HepG2 (cell line): ENCODE measurements at places on chromosomes 1 and 21.

DNA sequence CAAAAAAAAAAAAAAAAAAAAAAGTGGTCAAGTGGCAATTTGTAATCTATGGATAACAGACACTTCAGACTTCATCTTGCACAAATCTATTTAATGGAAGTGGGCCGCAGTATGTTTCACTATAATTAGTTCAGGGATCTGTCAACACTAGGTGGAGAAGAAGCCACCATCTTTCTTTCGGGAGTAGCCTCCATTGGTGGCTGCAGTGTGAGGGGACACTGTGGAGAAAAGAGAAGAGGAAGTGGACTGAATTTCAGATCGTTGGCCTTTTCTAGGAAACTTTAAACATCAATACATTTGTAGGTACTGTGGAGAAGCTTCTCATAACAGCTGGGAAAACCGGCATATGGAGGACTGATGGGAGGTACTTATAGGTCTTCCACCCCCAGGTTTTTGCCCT is 8.0 kb upstream of the ELAPOR1 start:
- no peak for DNase-seq

- no peak for DNase-seq
Measured at GRCh38 chr1:74083128-74083527, 114.8 kb downstream of the LRRIQ3 start.

GRCh38 chr1:212283741-212284140 is 1.5 kb upstream of the PPP2R5A start:
- DNase-seq: no peak

DNA sequence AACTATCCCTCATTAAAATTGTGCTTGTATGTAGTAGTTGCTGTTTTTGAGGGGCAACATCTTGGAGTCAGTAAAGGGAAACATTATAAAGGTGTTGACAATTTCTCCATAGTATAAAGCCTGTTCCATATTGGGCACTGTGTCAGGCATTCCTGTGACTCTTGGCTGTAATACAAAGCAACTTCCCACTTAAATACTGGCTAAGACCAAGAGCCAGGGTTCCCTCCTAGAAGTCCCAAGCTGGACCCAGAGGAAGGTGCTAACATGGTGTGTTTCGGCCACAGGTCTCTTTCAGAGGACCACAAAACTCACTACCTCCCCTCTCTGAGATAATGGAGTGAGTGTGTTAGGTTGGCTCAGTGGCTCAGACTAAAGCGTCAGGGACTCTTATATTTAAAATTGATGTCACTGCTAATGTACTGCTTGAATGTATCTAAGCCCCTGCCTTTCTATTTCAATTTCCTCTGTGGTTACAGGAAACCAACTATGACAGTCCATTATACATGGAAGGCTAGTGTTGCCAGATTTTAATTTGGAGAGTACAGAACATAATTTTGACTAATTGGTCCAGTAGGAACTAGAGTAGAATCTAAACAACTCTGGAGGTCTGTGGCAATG is 74.7 kb upstream of the RGL1 start:
- DNase-seq: no peak

- DNase-seq: no peak
Measured at GRCh38 chr1:91673613-91674012, 173.0 kb downstream of the CDC7 start.

GRCh38 chr1:172742599-172743500 is 83.9 kb downstream of the FASLG start:
- DNase-seq: peak; percentile 21

DNA sequence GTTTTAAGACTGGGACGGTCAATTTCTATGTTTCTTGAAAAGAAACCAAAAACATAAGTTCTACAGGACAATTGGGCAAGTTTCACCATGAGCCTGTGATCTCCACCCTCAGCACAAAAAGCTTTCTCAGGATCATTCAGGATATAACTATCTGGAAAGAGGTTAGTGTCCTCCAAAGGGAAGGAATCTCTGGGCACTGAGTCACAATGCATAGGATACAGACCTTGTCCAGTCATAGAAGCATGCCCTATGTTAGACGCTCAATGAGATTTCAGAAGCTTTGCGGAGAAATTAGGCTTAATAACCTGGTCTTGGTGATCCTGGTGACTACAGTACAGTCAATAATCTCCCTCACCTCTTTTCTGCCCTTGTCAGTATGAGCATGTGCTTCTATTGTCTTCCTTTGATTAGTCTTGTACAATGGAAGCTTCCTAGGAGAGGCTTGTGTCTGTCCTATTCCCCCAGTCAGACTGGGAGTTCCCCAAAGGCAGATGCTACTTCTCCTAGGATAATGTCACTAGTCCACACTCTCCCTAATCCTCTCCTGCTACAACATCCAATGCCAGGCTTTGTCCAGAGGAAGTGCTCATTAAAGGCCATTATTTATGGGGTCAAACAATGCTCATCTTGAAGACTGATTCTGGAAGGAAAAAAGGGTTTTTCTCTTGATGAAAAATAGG is 97.4 kb downstream of the KCNH1 start:
- DNase-seq: no peak

DNA sequence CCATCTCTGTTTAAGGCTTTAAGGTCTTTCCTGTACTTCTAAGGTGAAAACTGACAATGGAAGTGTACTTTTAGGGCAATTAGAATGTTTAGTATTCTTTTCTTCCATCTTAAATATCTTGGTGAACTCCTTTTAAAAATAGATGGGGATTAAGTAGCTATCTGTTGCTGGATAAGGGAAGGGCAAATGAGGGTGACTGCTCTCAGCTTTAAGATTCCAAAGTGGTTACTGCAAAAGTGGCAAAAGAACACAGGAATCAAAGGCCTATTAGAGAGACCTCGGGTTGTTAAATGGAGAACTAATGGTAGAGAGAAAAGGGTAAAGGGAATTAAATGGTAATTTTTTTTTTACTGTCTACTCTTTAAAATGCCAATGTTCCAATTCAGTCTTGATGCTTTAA is 774.1 kb upstream of the B3GALT2 start:
- no peak for DNase-seq
